ENCODE measurements at places on chromosomes 2 and 18. TPM values are rescaled to one million over a fixed set of nuclear protein-coding genes. Genes with fewer than 3 reads are reported as not detected.

Gene VSNL1
- total RNA-seq = 3.8 TPM

Gene GRHL1
- 0.30 TPM for total RNA-seq

Gene LIMS4
- 0.19 TPM for total RNA-seq

Gene EML6
- 2.7 TPM for total RNA-seq

Gene ZNF513
- 22.8 TPM for total RNA-seq

Gene RTN4
- total RNA-seq = 159 TPM

Gene C2orf66
- total RNA-seq = 0.15 TPM

Gene PLCL1
- total RNA-seq = 0.08 TPM

Gene ZAP70
- total RNA-seq = not detected

Gene FAM117B
- total RNA-seq = 2.0 TPM

Gene ASAP2
- 18.2 TPM for total RNA-seq

Gene RGPD5
- total RNA-seq = 10.8 TPM

Gene TUBA3D
- total RNA-seq = not detected

Gene SP100
- 72.5 TPM for total RNA-seq

Gene C2orf72
- total RNA-seq = 0.40 TPM

Gene ELOA2
- total RNA-seq = not detected

Gene SERPINB13
- not detected for total RNA-seq

Gene DYSF
- total RNA-seq = 1.0 TPM

Gene PPP1R7
- total RNA-seq = 49.7 TPM

Gene EPAS1
- 3.8 TPM for total RNA-seq

Gene MAP3K19
- not detected for total RNA-seq

Gene UXS1
- 25.8 TPM for total RNA-seq

Gene ADCYAP1
- 0.49 TPM for total RNA-seq

Gene ITGB1BP1
- 49.5 TPM for total RNA-seq

Gene FEV
- total RNA-seq = not detected

Gene RNF103
- 17.5 TPM for total RNA-seq

Gene UGT1A1
- total RNA-seq = not detected

Gene SMCHD1
- total RNA-seq = 48.3 TPM

Gene SALL3
- not detected for total RNA-seq

Gene CTIF
- total RNA-seq = 7.5 TPM

Gene TOGARAM2
- not detected for total RNA-seq

Gene ITPRIPL1
- total RNA-seq = 11.2 TPM

Gene IL1RL1
- total RNA-seq = 2.8 TPM

Gene GAD1
- total RNA-seq = 7.2 TPM

Gene ACMSD
- not detected for total RNA-seq

All from A375 (cell line).